ENCODE measurements at places on chromosomes 6 and 20.

DNA sequence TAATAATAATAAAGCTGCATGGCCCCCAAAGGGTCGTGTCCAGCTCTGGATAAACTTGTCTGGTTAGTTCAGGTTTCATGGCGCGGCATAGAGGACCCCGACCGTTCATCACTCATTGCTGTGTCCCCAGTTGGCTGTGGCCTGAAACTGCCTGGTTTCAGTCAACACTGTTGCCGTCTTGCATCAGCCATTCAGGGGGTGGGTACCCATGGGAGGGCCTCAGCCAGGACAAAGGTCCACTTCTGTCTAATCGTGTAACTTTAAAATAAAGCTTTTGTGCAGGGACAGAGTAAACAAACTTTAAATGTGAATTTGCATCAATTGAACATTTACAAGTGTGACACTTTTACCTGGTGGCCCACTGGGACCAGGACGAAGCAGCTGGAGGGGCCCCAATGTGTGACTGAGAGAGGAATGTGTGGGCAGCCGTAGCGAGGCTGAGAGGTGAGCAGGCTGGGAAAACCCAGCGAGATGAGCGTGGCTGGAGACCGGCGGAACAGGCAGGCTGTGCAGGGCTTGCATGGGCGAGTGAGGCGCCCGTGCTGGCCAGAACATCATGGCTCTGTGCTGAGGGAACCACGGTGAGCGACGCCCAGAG, 22.3 kb upstream of the UNC93A start:
- DNase-seq, result no peak

GRCh38 chr6:4675121-4675520, 101.1 kb upstream of the CDYL start:
- DNase-seq, result no peak

- DNase-seq, result no peak
These were observed 24.5 kb upstream of the ABCC10 start for GRCh38 chr6:43402820-43403219.

DNA sequence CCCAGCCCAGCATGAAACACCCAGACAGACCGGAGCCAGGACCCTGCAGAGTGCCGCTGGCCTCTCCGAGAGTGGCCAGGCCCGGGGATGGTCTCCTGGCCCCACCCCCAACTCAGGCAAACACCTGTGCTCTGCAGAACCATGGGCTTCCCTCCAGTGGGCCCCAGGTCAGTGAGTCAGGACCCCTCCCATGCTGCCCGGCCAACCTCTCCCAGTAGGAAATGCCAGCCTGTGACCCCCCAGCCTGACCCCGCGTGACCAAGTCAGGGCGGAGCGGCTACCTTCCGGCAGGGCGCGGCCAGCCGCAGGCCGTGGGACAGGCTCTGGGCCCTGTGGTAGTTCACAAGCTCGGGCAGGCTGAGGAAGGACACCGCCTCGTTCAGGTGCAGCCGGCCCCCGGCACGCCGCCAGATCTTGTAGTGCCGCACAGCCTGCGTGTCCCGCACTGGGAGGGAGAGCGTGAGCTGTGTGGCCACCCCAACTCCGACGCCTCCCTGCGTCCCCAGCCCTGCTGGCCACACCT, 3.2 kb downstream of the PTK6 start:
- DNase-seq, result no peak

DNA sequence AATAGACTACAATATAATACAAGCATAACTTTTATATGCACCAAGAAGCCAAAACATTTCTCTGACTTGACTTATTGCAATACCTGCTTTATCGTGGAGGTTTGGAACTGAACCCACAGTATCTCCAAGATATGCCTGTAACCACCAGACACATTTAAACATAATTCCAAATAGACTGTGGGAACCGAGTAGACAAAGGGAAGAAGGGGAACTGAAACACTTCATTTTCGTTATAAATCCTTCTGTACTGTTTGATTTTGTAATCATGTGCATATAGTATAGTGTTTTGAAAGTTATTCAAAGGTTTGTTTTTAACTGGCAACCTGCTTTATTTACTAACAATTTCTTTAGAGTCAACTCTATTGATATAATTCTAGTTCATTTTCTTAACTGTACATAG, 154.9 kb upstream of the BEND6 start:
- no peak for DNase-seq

GRCh38 chr20:49186535-49187329, 1.4 kb downstream of the STAU1 start:
- peak; percentile 87 for DNase-seq

DNA sequence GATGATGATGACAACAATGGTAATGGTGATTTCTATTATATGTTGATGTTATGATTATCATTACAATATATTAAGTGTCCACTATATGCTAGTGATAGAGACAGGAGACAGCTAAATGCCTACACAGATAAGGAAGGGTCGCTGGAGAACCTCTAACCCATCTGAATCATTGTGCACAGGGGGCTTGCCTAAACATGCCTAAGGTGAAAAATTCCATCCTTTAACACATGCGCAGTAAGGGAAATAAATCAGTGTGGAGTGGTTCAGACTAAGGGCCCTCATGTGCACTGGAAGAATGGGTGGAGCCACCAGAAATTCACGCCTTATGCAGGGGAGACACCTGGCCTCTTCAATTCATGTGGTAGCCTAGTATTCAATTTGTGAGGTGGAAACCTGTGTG, 120.4 kb downstream of the TPBG start:
- no peak for DNase-seq

DNA sequence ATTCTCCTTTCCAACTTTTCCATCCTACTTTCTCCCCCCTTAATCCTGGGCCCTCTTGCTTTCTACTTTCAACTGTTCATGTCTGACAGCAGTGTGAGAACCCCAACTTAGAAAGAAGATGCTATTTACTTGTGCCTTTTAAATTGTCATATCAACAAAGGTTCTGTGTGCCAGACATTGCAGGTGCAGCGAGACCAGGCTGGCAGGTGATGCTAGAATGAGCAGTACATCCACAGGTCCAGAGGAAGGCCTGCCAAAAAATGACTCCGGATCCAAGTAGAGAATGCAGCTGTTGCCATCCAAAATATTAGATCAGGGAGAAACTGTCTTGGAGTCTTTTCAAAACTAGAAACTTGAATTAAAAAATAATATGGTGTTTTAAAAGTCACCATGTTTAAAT, 510.5 kb downstream of the LMBRD1 start:
- DNase-seq, result no peak

- DNase-seq, result no peak
These were observed 173.1 kb downstream of the EYA2 start for GRCh38 chr20:47067776-47068175.

- DNase-seq, result no peak
These were observed 15.4 kb upstream of the ABT1 start for GRCh38 chr6:26581164-26581915.

DNA sequence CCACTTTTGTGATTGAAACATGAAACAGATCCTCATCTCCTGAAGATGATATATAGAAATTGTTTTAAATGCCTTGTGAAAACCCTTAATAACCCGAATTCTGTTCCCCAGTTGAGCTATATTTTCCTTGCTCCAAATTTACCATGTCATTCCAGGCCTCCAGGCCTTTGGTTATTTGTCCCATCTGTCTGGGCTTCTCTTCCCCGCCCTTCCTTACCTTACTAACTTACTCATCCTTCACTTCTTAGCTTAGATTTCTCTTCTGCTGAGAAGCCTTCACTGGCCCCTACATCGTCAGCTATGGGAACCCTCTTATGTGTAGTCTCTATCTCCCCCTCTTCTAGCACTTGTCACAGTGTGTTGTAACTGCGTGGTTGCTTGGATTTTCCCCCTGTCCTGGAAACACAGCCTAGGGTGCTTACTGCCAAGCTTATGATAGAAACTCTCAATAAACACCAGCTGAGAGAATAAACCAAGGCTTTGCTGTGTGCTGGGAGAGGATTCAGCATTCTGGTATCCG, 68.6 kb downstream of the SGK1 start:
- no peak for DNase-seq

- DNase-seq, result no peak
These were observed 12.9 kb upstream of the NQO2 start for GRCh38 chr6:2986722-2987221.

- no peak for DNase-seq
These were observed 7.1 kb downstream of the TDP2 start for GRCh38 chr6:24659561-24659960.

GRCh38 chr6:126143761-126144251, 157.5 kb downstream of the TRMT11 start:
- no peak for DNase-seq

GRCh38 chr6:33126101-33126714, 50.4 kb downstream of the HLA-DPB1 start:
- peak; percentile 86 for DNase-seq

DNA sequence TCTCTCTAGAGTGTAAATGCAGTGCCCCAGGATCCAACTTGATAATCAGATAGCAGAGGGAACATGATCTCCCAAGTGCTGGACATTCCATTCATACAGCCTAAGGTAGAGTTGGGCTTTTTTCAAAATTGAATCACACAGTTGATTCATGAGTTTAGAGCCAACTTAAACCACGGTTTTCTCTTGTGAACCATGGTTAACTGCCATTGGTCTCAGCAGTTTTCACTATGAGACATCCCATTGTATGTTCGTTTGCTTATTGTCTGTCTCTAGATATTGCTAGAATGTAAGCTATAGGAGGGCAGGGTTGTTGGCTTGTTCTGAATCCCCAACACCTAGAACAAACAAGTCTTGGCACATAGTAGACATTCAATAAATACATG, 37.2 kb upstream of the TAF8 start:
- DNase-seq, result no peak

GRCh38 chr6:92945799-92946198, 473.6 kb downstream of the EPHA7 start:
- no peak for DNase-seq

- no peak for DNase-seq
These were observed 10.0 kb upstream of the FAM110A start for GRCh38 chr20:823574-823902.

DNA sequence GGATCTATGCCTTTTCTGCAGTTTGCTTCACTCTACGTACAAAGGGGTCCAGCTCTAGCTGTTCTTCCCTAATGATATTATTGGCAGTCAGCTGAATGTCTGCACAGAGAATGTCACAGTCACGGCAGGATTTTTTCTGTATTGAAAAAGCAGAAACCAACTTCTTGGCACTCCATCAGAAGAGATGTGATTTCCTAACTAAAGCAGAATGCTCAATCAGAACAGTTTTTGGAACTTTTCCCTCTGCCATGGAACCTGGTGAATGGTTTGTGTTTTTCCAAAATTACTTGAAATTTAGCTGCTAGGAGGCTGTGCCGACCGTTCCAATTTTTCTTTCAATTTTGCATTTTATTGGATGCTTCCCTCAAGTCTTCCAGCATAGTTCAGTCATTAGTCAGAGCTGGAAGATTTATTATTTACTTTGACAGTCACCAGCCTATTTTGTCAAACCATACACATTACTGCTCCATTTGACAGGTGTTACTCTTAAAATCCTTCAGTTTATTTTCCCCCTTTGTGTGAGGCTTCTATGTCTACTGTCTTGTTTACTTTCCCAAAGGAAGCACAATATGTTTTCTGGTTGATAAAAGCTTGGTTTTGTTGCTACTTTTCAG, 259.6 kb upstream of the EPHA7 start:
- no peak for DNase-seq

GRCh38 chr6:41958022-41958856, 16.6 kb upstream of the CCND3 start:
- peak; percentile 79 for DNase-seq

GRCh38 chr6:52910091-52910490, 593 bp upstream of the GSTA3 start:
- DNase-seq, result no peak

GRCh38 chr20:57513199-57513598, 11.7 kb downstream of the CTCFL start:
- no peak for DNase-seq

DNA sequence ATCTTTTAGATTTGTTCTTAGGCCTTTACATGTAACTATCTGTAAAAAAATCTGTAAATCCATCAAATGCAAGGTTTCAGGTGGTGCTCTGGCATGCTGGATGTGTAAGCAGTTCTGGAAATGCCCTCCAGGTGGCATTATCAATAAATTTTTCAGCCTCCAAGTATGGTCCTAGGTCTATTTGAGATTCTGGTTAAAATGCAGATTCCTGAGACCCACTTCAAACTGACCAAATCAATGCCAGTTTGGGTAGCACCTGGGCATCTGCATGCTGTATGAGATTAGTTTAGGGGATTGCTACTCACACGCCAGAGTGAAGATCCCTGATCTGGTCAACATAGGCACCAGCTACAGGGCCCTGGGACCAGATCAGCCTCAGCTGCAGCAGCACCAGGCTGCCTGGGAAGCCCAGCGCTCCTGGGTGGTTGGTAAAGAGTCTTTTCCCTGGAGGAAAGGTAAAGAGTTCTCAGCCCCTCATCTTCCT, 507.3 kb upstream of the CITED2 start:
- peak; percentile 39 for DNase-seq

GRCh38 chr6:81766482-81767069, 14.1 kb upstream of the TENT5A start:
- no peak for DNase-seq

GRCh38 chr20:37492945-37493344, 28.1 kb upstream of the NNAT start:
- DNase-seq, result no peak

- peak; percentile 15 for DNase-seq
These were observed 85.1 kb upstream of the PTPN1 start for GRCh38 chr20:50425076-50425475.

- no peak for DNase-seq
These were observed 1.8 kb downstream of the MYT1 start for GRCh38 chr20:64165866-64166600.

DNA sequence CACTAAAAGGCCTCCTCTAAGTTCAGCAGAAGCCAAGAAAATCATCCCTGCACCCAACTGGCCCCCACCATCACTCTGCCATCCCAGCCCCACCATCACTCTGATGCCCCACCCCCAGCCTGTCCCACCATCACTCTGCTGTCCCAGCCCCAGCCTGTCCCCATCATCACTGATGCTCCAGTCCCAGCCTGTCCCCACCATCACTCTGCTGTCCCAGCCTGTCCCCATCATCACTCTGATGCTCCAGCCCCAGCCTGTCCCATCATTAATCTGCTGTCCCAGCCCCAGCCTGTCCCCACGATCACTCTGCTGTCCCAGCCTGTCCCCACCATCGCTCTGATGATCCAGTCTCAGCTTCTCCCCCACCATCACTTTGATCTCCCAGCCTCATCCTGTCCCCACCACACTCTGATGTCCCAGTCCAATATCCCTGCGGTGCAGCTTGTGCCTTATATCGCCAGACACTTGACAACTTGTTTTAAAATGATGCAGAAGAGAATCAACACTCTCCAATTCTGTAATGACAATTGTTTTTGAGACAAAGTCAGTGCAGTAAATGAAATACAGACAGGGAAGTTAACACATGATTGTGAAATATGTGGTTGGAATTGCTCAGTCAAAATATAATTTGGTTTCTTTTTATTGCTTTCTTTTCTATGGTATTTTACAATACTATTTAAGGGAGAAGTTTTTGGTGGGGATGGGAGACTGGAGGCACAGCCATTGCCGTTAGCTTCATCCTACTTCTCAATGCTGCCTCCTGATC, 100.8 kb downstream of the TNFAIP3 start:
- DNase-seq, result no peak

- no peak for DNase-seq
These were observed 1357.7 kb upstream of the CITED2 start for GRCh38 chr6:140732155-140732554.

Data from activated CD8-positive, alpha-beta T cell treated with anti-CD3 and anti-CD28 coated beads for 36 hours (primary cell).